ENCODE measurements at places on chromosomes 2 and 18.

DNA sequence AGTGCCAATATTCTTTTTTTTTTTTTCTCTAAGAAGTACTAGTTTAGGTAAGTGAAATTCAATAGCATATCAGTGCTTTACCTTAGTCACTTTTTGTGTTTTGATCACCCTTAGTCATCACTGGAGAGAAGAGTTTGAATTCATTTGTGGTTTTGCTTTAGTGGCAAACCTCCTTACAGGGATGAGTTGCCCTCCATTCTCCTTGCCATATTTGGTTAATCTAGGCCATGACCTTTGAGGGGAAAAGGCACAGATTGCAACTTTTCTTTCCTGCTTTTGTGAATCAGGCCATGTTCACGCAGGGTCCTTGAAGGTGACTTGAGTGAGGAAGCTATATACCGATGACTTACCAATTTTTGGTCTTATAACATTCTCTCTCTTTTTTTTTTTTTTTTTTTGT, 34.4 kb downstream of the PLEKHA3 start:
- no peak for DNase-seq

DNA sequence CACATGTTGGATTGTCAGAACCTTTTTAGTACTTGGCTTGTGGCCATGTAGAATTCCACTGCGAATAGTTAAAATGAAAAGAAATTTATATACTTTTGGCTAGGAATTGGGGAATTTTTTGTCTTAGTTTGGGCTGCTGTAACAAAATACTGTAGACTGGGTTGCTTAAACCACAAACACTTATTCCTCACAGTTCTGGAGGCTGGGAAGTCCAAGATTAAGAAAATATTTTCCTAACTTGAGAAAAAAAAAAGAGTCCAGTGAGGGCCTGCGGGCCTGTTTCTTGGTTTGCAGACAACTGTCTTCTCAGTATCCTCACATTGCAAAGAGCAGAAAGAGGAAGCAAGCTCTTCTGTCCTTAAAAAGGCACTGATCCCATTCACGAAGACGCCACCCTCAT, 81.9 kb downstream of the CD226 start:
- DNase-seq, result no peak

DNA sequence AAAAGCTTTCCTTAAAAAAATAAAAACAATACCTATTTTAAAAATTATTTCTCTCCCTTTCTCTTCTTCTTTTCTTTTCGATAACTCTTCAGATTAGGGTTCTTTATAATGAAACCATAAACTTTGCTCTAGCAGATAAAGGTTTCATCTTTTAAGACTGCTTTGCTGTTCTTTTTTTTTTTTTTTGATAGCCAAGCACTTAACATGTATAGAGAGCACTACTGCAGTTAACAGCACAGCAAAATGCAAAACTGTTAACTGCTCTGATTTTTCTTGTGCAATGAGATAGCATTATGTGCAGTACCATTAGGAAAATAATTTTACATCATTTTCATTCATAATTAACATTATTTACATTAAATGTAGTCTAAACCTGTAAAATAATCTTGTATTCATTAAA, 36.3 kb downstream of the GALNT1 start:
- no peak for DNase-seq

DNA sequence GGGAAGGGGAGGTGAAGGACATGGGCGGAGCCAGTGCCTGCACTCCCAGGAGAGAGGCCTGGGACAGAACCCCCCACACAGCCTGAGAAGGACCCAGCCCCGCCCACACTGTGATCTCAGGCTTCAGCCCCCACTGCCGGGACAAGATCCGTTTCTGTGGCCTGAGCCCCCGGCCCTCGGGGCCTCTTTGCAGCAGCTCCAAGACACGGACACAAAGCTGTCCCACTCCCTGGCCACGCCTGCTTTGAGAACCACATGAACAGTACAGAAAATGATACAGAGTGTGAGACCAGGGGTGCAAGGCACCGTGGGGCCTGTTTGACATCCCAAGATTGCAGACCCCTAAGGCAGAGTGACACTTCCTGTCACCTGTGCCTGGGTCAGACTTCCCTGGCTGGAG, 74.5 kb downstream of the TWIST2 start:
- DNase-seq, result no peak

GRCh38 chr2:46706264-46706983, 209.2 kb downstream of the MCFD2 start:
- no peak for DNase-seq

GRCh38 chr2:17864676-17865075, 13.8 kb upstream of the KCNS3 start:
- no peak for DNase-seq

DNA sequence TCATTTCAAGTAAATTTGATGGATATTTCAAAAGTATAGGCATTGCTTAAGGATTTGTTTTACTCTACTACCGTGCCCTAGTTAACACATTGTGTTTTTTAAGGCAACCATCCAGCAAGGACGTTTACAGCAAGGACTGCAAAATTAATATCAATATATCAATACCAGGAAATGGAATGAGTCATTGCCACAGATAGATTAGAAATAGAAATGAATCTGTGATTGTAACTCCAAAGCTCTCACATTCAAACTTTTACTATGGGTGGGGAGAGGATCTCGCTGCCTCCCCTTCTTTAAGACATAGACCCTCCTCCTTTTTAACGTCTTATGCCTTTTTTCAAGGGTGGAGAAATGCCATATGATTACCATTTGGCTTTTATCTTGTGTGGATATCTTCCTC, 3.8 kb downstream of the CD28 start:
- DNase-seq, result no peak

DNA sequence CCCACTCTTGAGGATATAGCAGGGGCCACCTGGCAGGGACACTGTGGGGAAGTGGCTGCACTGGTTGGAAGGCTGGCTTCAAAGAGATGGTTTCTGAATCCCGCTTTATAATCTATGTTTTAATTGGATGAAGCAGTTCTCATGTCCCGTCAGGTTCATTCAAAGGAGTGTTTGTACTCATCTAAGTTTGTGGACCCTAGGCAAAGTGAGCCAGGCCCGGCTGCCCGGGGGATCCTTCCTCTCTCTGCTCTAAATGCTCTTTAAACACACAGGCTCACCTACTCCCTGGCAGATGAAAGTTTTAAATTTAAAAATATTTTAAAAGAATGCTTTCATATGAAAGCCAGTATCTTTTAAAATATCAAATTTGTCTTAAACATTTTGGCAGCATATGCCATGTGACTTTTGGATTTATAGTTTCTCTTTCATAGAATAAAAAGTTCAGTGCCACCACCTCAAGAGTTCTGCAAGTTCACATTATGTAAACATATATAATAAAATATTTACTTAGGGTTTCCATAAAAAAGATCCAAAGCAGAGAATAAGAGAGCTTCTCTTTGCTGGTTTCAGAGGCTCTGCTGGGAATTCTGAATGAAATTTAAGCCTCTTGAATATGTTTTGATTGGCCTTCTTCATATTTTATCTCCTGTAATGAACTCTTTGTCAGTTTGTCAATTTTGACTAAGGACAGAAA, 143.5 kb upstream of the ALPP start:
- no peak for DNase-seq

DNA sequence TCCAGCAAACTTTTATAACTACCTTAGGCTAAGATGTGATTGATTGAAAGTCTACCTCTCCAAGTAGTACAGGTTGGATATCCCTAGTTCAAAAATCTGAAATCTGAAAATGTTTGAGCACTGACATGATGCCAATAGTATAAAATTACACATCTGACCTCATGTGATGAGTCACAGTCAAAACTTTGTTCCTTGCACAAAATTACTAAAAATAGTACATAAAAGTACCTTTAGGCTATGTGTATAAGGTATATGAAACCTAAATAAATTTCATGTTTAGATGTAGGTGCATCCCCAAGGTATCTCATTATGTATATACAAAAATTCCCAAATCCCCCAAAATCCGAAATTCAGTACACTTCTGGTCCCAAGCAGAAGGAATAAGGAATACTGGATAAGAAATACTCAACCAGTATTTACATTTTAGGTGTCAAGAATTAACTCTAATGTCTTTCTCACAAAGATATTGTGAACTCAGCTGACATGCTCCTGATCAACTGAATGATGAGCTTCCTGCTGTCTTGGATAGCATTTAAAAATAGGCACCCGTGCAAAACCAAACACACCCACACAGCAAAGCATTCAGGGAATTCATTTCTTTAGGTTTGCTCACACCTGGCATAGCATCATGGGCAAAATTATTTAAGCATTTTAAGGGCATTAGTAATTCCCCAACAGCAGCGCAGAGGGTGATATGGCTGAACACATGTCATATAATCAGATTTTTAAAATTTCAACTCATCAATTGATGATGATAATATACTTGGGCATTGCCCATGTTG, 497.4 kb upstream of the MEIS1 start:
- DNase-seq, result no peak

- no peak for DNase-seq
These were observed 121.9 kb downstream of the HDAC4 start for GRCh38 chr2:239278941-239279365.

DNA sequence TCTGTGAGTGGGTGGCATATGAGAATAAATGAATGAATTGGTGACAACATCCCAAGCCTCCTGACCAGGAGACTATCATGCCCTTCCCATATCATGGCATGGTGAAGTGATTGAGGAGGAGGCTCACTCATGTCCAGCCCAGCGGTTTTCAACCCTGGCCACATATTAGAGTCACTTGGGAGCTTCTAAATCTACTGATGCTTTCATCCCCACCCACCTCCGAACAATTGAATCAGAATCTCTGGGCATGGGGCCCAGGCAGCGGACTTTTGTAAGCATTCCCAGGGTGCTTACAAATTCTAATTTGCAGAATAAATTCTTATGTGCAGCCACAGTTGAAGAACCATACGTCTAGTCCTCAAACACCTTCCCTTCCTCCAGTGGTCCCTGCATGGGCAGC, 81.7 kb upstream of the SEC11C start:
- DNase-seq, result no peak

- DNase-seq, result no peak
These were observed 161.0 kb downstream of the TPGS2 start for GRCh38 chr18:36667811-36668210.

GRCh38 chr18:79770826-79771225, 26.9 kb upstream of the KCNG2 start:
- no peak for DNase-seq

- DNase-seq, result no peak
These were observed 16.4 kb downstream of the KLF11 start for GRCh38 chr2:10059552-10060335.

- no peak for DNase-seq
These were observed 33.6 kb downstream of the SCTR start for GRCh38 chr2:119490653-119491195.

- no peak for DNase-seq
These were observed 91.0 kb upstream of the LYPD1 start for GRCh38 chr2:132760971-132761370.

DNA sequence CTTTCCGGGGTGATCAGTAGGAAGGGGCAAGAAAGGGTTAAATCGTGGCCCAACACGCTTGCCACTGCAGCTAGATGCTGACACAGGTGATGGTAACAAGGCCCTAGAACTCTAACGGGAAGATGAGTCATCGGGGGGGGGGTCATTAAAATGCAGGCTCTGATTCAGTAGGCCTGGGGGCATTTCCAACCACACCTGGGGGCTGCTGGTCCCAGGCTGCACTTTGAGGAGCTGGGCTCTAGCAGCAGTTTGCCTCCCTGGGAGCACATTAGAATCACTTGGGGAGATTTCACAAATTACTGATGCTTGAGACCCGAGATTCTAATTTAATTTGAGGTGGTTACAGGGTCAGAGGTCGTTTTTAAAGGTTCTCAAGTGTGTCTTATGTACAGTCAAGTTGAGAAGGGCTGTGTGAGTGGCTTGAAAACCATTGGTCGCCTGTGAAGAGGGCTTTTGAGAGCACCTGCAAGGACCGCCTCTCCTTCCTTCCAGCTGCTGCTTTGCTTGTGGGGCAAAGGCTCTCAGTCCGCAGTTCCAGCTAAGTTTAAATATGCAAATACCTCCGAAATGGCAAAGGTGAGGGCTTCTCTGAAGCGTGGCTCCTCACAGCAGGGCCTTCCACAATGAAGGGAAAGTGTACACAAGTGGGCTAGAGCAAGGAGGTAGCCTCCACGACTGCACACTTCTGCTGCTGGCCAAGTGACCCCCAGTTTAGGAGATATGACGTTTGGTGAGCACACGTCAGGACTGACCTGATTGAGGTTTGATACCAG, 128.0 kb upstream of the MSH6 start:
- DNase-seq, result no peak

DNA sequence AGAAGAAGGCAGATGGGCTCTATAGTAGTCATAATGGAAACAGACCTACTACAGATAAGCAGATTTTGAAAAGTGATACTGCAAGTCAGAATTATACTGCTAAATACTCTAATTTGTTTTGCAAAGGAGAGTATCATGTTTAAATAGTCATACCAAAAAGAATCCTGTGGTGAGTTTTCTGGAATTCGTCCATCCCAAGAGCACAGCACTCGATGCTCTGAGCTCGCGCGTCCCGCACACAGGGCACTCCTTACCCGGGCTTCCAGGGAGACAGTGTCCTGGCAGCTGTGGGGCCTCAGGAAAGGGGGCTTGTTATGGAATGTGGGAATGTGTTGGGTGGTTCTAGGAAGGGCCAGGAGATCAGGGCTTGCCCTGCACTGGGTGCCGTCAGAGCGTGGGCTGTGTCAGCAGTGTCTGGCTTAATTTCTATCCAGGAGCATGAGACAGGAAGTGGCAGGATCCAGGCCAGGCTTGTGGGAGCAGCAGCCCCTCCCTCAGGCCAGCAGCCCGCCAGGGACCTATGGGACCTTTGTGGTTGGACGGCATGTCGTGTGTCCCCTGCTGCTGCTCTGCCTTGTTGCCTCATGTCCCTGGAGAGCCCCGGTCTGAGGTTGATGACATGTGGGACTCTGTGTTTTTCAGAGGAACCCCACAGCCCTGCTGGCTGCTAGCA, 193.2 kb upstream of the TPO start:
- no peak for DNase-seq

DNA sequence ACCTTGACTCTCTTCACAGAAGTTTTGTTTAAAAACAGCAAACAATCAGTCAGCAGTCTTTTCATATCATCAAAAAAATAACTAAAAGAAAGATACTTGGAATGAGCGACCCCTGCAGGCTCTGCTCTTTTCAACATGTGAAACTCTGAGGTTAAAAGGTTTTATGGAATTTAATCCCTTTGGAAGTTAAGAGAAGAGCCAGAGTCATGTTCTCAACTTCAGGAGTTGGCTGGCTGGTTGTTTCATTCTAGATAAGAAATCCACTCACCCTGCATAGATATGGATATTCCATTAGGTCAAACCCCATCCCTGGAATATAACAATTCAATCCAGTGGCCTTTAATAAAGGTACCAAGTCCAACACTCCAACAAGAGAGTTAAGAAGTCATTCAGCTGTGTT, 115.6 kb upstream of the RMDN2 start:
- DNase-seq, result no peak

GRCh38 chr18:59904011-59904601, 4.3 kb downstream of the PMAIP1 start:
- DNase-seq, result no peak
